ENCODE measurements at places on chromosomes 4 and X.

DNA sequence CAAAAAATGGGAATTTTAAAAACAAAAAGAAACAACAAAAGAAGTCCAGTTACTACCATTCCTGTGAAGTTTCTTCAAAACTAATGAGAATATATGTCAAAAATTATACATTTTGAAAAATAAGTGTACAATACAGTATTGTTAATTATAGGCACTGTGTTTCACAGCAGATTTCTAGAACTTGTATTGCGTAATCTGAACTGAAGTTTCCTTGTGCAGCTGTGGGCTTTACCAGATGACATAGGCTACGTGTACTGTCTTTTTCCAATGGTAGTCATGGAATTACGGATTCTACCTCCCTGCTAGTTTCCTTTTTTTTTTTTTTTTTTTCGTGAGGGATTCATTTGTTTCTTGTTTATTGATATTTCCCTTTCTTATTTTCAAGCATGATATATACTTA is 113.8 kb upstream of the GABRA2 start:
- no peak for DNase-seq

GRCh38 chr4:14247767-14248166 is 620.2 kb upstream of the BOD1L1 start:
- no peak for DNase-seq

DNA sequence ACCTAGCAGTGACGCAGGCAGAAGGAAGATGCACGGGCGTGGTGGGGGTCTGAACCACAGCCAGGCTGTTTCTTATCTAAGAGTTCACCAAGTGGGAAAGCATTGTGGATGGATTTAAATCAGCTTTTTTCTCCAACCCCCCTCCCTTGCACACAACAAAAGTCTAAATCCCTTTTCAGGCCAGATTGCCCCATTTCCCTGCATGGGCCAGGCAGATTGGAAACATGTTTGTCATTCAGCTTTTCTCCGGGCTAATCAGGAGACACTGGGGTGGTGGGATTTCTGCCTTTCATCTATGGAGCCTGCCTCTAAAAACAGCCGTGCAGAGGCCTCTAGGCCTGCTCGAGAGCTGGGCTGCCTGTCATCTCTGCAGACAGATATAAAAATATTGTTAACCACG is 166.3 kb upstream of the LEF1 start:
- no peak for DNase-seq

DNA sequence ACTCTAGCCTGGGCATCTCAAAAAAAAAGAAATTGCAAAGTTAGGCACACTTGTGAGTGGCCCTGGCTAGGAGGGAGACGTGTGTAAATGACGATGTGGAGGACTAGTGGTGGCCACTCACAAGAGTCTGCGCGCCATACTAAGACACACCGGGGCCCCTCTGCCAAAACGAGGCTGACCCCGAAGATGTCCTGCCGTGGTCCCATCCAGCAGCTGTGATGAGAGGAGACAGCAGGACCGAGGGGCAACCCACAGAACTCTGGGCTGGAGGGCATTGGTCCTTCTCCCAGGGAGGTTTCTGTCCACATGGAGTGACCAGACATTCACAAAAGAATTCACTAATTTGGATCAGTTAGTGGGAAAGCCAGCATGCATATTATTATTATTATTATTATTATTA is 47.4 kb downstream of the NOP14 start:
- DNase-seq: no peak

DNA sequence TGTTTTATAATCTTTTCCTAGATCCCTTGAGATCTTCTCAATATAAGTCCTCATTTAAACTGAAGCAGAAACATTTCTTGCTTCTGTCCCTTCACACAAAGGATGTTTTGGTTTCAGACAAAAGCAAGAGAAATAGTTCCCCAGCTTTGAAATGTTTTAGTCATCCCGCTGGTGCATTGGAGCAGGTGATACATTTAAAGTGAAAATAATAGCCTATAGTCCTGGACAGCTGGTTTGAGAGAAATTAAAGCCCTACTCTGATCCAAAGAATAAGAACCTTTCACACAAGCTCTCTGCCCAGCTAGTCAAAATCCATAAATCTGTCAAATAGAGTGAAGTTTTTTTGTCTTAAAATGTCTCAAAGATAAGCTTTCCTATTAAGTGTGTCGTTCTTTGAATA is 79.4 kb downstream of the LUZP4 start:
- DNase-seq: no peak

DNA sequence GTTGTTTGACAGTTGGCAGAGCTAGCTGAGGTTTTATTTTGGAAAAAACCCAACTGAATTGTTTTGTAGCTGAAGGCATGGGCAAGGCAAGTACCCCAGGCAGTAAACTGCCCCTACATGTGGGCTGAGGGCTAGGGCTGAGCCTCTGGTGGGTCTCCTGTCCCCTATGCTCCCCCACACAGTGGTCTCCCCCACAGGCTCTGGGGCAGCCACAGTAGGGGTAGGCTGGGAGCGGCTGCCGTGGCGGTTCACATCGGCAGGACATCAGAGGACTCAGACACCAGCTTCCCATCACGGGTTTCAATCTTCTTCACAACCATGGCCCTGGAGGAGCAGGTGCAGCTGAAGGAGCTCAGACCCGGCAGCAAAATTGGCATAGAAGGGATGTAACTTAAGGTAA is 10.7 kb upstream of the ALAS2 start:
- DNase-seq: no peak

GRCh38 chr4:142713282-142714030 is 132.6 kb downstream of the INPP4B start:
- no peak for DNase-seq

- no peak for DNase-seq
Measured at GRCh38 chr4:157072002-157072401, 3.9 kb upstream of the GLRB start.

- DNase-seq: no peak
Measured at GRCh38 chrX:139831675-139832456, 101.0 kb downstream of the ATP11C start.

DNA sequence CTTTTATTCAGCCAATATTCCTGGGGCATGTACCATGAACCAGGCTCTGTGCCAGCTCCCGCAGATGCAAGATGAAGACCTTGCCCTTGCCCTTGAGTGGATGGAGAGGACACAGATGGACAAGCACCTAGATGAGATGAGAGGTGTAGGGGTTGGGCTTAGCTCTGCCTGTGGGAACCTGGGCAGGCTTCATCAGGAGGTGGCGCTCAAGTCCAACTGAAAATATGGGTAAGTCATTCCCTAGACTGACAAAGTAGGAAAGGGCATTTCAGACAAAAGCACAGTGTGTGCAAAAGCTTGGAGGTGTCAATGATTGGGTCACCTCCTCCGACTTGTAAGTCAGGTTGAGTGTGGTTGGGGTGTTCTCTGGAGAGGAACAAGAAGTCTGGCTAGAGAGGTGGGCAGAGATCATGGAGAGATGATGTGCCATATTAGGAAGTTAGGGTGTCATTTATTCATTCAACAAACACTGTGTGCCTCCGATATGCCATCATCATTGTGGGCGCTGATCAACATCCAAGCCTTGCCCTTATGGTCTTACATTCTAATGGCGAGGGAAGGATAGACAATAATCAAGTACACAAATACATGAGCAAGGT is 64.6 kb downstream of the ANAPC4 start:
- DNase-seq: no peak
